Glomerular endothelial cell (primary cell): ENCODE measurements at places on chromosomes 5 and 9. TPM values are rescaled to one million over a fixed set of nuclear protein-coding genes. Genes with fewer than 3 reads are reported as not detected.

Gene DMRT3
- total RNA-seq = 0.47 and 1.2 TPM in 2 replicates

Gene TRPM6
- total RNA-seq = 0.12 and 0.19 TPM in 2 replicates

Gene FAM169A
- 0.99 and 1.3 TPM in 2 replicates for total RNA-seq

Gene PRR7
- total RNA-seq = 13.5 and 20.0 TPM in 2 replicates

Gene PRDM9
- total RNA-seq = not detected in 2 replicates

Gene EPB41L4A
- total RNA-seq = 26.5 and 33.8 TPM in 2 replicates

Gene SH2D3C
- 94.0 and 160 TPM in 2 replicates for total RNA-seq

Gene NXNL2
- total RNA-seq = 0.29 TPM in 1 of 2 replicates, not detected in the other

Gene HCN1
- not detected in 2 replicates for total RNA-seq

Gene CARD6
- 16.6 and 24.4 TPM in 2 replicates for total RNA-seq

Gene SELENOP
- 36.2 and 37.3 TPM in 2 replicates for total RNA-seq

Gene CDH6
- total RNA-seq = 6.7 and 22.1 TPM in 2 replicates

Gene SPATA24
- 4.8 and 9.5 TPM in 2 replicates for total RNA-seq

Gene MEGF10
- total RNA-seq = 3.6 and 15.5 TPM in 2 replicates

Gene IL9
- not detected in 2 replicates for total RNA-seq

Gene CDH10
- total RNA-seq = 1.1 and 2.6 TPM in 2 replicates

Gene SMIM15
- 34.1 and 34.3 TPM in 2 replicates for total RNA-seq

Gene GADD45G
- total RNA-seq = 0.35 and 0.97 TPM in 2 replicates

Gene OMD
- not detected in 2 replicates for total RNA-seq

Gene ADGRV1
- 0.12 and 0.15 TPM in 2 replicates for total RNA-seq
